ENCODE measurements at places on chromosomes 3 and 15. TPM values are rescaled to one million over a fixed set of nuclear protein-coding genes. Genes with fewer than 3 reads are reported as not detected.

IRAK2 gene
- 3.1 TPM for total RNA-seq

MYL3 gene
- 1.2 TPM for total RNA-seq

C3orf85 gene
- not detected for total RNA-seq

CNTN4 gene
- total RNA-seq = 1.0 TPM

HOMER2 gene
- total RNA-seq = 28.2 TPM

VPS39 gene
- 93.3 TPM for total RNA-seq
